ENCODE measurements at places on chromosomes 1 and 21. TPM values are rescaled to one million over a fixed set of nuclear protein-coding genes. Genes with fewer than 3 reads are reported as not detected.

The MSH4 gene
- not detected for total RNA-seq

The PRAMEF27 gene
- total RNA-seq = not detected

The RGS5 gene
- total RNA-seq = 5.0 TPM

GRCh38 chr1:55640708-55641473 is 425.7 kb upstream of the USP24 start:
- no peak for DNase-seq
- H3K27ac ChIP-seq = no peak overlapping the region
- no peaks in the 10 kb centered on the region for H3K4me1 ChIP-seq
- H3K36me3 ChIP-seq = no peaks in the 10 kb centered on the region
- H3K4me3 ChIP-seq = no peak overlapping the region

- peak overlapping the region; percentile 89 for H3K4me3 ChIP-seq
- H3K27me3 ChIP-seq = no peaks in the 10 kb centered on the region
- H3K36me3 ChIP-seq = peaks cover 14% of the 10 kb centered on the region
- peaks cover 17% of the 10 kb centered on the region for H3K4me1 ChIP-seq
These were observed 1.3 kb downstream of the SLC41A1 start for GRCh38 chr1:205811660-205812059.

- H3K36me3 ChIP-seq = no peaks in the 10 kb centered on the region
- no peaks in the 10 kb centered on the region for H3K4me1 ChIP-seq
- H3K27ac ChIP-seq = no peak overlapping the region
- H3K27me3 ChIP-seq = peaks cover 80% of the 10 kb centered on the region
- DNase-seq = no peak
These were observed 152.6 kb upstream of the PDE4B start for GRCh38 chr1:65640046-65640445.

- no peaks in the 10 kb centered on the region for H3K36me3 ChIP-seq
- H3K4me1 ChIP-seq = no peaks in the 10 kb centered on the region
- H3K27me3 ChIP-seq = no peaks in the 10 kb centered on the region
- H3K27ac ChIP-seq = no peak overlapping the region
These were observed 16.5 kb upstream of the ZMYM1 start for GRCh38 chr1:35062518-35063196.
